ENCODE measurements at places on chromosomes 2 and 18.

GRCh38 chr2:218069606-218070300 lies 700 bp downstream of the RUFY4 start:
- DNase-seq = no peak

DNA sequence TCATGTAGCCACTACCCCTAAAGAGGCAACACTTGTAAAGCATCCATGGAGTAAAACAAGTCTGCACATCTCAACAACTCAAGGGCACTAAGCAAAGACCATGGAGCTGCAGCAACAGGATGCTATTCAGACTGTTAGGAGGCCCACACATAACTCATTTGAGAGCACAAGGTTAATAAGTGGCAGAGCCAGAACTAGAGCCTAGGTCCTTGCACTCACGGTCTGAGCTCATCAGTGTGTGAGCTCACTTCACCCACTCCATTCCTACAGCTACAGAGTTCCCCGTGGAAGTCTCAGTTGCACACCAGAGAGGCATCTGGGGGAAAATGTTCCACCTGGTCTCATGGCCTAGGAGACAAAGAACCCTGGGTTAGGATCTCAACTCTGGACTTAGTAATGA lies 35.0 kb downstream of the TTC32 start:
- DNase-seq = no peak

- DNase-seq = no peak
Measured at GRCh38 chr2:10062931-10063365, 17.3 kb downstream of the CYS1 start.

GRCh38 chr18:37956902-37957301 lies 391.3 kb upstream of the CELF4 start:
- no peak for DNase-seq

- no peak for DNase-seq
Measured at GRCh38 chr2:96574364-96574763, 37.8 kb downstream of the ARID5A start.

GRCh38 chr18:62396381-62396780 lies 71.3 kb downstream of the TNFRSF11A start:
- no peak for DNase-seq

DNA sequence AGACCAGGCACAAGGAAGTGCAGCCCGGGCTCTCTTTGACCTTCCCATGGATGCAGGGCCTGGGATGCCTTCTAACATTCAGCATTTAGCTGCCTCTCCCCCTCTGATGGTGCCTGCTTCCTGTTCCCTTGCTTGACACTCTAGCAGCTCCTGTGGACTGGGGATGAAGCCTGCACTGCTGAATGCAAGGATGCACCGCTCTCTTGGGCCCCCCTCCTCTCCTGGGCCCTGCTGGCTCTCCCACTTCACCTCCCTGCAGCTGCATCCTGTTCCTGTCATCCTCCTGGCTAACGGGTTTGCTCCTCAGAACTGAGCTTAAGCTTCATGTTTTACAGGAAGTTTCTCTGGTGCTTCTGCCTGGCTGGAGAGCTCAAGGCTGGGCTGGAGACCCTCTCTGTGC lies 254.1 kb downstream of the TSN start:
- DNase-seq = no peak

- DNase-seq = peak; percentile 23
Measured at GRCh38 chr2:174395969-174396630, 570 bp downstream of the SCRN3 start.

GRCh38 chr2:159497847-159498246 lies 118.5 kb downstream of the BAZ2B start:
- no peak for DNase-seq

DNA sequence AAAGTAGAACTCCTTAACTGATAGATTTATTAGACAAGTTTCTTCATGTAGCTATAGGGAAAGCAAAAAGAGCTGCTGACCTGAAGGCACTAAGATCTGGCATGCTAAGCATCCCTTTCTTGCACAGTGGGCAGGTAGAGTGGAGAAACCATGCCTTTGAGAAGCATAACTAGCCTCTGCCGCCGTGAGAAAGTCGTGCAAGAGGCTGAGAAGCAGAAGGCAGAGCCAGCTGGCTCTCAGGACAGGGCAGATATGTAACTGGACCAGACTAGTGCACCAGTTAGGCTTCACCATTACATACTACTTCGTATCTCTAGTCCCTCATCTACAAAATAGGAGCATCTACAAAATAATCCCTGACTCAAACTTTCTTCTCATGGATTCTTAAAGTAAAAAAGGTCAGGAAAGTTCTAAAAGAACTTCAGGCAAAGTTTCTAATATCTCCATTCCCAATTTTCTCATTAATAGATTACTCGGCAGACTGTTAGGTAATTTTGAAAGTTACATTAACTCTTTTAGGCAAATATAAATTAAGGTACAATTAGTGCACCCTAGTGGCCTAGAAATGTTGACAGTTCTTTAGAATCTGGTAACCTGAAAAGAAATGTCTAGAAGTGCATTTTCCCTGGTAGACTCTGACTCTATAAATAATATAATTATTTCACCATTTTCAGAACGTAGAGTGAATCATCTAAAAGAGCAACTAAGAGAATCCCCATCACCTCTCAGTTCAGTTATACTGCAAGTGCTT lies 10.3 kb downstream of the ERBB4 start:
- DNase-seq = no peak

DNA sequence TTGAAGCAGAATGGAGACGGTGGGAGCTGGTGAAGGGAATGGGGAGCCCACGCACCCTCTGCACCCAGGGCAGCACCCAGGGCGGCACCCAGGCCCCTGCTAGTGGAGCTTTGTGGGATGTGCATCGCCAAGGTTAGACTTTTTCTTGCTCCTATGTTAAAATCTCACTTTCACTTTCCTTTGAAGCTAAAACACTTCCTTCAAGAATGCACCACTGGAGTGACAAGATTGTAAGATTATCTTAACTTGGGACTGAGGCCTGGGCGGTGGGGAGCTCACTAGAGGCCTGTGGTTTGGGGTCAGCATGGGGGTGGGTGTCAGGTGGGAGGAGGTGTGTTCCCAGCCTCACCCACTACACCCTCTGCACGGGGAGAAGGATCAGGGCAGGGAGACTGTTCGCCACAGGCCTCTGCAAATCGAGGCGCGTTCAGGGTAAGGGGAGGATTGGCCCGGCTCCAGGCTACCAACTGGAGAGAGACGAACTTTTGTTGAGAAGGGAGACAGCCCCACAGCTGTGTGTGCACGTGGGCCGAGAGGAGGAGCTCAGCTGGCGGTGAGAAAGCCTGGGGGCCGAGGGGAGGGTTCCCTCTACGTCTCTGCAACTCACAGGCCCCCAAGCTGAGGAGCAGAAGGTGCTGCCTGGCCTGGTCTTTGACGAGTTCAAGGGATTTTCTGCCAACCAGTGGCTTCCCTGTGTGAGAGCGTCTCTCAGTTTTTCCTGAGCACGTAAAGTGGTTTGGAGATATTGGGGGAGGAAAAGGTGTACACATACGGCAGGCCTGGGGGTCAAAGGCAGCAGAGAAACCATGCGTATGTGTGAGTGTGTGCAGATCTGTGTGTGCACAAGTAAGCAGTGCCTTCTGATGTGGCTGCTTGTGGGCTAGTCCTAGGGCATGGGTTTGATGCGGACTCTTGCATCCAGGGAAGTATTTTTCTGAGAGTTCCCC lies 147.7 kb downstream of the KLHL29 start:
- DNase-seq = peak; percentile 57

- no peak for DNase-seq
Measured at GRCh38 chr2:224393157-224393872, 8.6 kb downstream of the FAM124B start.

DNA sequence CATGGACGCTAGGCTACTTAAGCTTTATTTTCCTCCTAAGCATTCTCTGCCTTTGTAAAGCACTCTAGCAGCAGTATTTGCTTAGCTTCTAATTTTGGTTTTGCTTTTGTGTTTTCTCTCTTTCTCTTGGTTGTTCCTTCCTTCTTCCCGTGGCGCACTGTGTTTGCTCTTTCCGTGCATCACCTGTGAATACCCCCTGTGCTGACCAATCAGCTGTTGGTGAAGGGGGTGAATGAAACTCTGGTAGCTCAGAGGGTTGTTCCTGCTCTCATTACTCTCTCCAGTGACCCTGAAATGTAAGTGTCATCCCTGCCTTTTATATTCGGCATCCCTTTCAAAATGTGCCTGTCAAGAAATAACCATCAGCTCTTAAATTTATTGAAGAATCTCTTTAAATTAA lies 45.5 kb upstream of the TNFRSF11A start:
- no peak for DNase-seq

DNA sequence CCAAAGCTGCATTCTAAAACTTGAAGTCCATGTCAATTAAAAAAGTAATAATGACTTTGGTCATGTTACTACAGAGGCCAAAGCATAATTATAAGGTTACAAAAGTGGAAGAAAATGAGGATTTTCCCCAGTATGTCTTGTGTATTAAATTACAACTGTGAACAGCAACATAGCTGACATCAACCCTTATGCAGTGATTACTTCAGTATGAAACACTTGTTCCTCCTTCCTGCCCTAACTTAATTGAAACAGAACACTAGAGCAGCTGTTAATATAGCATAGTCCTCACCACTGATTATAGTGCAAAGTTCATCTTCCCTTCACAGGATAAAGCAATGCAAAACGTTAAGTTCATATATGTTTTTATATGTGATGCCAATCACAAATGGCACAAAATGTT lies 29.9 kb downstream of the EPB41L3 start:
- DNase-seq = no peak

GRCh38 chr18:70418546-70419311 lies 129.9 kb downstream of the SOCS6 start:
- no peak for DNase-seq

- DNase-seq = no peak
Measured at GRCh38 chr18:670522-670921, 13.1 kb downstream of the TYMS start.

DNA sequence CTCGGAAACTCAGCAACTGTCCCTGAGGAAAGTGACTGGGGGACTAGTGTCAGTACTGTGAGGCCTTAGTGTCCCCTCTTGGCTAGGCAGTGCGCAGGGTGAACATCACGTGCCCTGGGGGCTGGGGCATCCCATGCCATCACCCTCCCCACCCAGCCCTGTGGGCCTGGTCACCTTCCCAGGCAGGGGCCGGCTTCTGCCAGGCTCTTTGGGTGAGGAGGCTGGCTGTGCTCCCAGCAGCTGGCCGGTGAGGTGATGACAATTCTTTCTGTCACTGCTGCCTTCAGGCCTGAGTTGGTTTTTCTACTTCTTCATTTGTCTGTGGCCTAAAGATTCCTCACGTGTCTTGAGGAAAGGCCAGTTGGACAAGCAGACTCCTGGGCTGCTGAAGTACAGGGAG lies 180.8 kb downstream of the KLHL29 start:
- DNase-seq = no peak

GRCh38 chr2:124692707-124693106 lies 667.6 kb downstream of the CNTNAP5 start:
- DNase-seq = peak; percentile 37

GRCh38 chr18:77676910-77677309 lies 427.3 kb downstream of the GALR1 start:
- DNase-seq = no peak

DNA sequence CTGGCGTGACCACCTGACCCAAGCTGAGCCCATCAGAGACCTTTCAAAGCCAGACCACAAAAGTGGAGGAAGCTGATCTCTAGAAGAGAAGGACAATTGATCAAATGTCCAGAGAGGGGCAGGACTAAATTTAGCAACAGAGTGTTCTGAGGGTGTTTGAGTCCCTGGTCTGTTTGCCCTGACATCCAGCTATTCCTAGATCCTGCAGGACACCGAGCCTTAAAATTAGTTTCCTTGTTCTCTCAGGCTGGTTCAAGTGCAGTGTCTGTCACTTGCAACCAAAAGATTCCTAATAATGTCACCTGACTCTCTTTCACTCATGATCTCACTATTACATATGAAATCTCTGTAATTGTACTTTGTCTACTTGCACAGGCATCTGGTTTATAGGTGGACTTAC lies 33.0 kb upstream of the NPAS2 start:
- DNase-seq = no peak

DNA sequence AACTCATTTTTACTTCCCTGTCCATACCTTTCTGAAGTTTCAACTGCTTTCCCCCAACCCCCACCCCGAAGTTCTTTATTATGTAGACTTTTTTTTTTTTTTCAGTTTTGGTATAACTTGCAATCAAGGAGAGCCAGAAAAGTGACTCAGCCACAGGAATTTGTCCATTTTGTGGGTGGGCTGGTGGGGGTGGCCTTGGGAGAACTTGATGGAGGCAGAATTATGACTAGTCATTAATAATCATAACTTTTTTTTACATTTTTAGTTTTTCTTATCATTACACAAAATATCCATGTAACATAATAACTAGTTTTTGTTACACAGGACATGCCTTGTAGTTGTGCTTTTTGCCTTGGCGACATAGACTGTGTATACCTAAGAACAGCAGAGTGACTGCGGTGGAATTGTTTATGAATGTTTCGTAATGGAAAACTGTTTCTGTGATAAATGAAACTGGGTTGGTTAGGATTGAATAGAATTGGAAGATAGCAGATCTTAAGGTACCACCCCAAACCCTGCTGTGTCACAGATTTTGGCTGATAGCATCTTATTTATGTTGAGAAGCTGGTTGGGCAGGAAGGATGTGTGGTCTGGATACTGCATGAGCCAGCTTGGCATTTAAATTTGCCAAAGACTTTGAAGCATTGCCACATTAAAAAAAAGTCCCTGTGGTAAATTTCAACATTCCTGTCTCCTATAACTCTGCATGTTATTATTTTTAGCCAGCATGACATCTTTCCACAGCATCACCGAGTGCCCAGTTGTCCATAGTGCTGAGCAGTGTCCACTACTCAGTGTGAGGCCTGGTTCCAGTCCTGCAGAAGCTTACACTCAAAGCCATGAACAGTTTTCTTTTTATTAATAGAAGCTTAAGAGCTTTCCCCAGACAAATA lies 30.7 kb downstream of the LYPD6B start:
- DNase-seq = no peak

GRCh38 chr2:74815941-74816340 lies 18.0 kb upstream of the HK2 start:
- no peak for DNase-seq

GRCh38 chr2:210072922-210073509 lies 70.6 kb downstream of the RPE start:
- DNase-seq = peak; percentile 29

DNA sequence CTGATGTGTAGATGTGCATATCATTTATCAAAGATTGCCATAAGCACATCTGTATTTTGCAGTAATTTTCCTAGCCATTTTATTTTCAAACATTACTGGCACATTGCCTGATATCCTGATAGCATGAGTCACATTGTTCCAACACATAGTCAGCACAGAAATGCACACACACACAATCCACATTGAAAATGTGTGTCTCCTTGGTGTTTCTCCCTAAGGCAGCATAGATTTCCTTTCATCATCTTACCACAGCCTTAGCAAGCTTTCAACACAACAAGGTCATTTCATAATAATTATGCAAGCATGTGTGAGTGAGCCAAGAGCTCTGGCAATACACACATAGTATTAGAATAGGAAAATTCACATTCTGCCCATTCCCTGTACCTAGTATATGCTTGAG lies 245.4 kb upstream of the MEIS1 start:
- no peak for DNase-seq

- no peak for DNase-seq
Measured at GRCh38 chr2:132645722-132646539, 24.1 kb downstream of the LYPD1 start.

- no peak for DNase-seq
Measured at GRCh38 chr2:60962528-60962927, 55.0 kb upstream of the PEX13 start.

GRCh38 chr2:176147210-176147799 lies 4.0 kb upstream of the HOXD4 start:
- DNase-seq = no peak
